ENCODE measurements at places on chromosomes 5 and 9. TPM values are rescaled to one million over a fixed set of nuclear protein-coding genes. Genes with fewer than 3 reads are reported as not detected.

Gene PCDHB12
- 0.72 TPM for total RNA-seq

DNA sequence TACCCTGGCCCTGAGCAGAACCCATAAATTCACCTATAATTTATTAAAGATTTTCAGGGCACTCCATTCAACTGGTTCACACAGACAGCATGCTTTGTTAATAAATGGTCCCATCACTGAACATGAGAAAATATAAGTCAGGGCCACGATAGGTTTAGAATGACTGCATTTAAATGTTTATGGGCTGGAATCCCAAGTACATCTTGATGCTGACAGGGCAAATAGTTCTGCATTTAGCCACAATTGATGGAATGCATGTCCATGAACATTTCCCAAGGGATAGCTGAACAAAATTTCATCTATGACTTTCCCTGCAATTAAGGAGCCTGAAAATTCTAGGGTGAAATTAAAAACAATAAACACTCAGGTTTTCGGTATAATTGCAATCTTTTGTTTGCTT lies 124.5 kb downstream of the CAAP1 start:
- no peak for ATAC-seq

Gene FST
- 2.7 TPM for total RNA-seq

GRCh38 chr9:94086486-94087345 lies 2.5 kb downstream of the PTPDC1 start:
- ATAC-seq: peak; percentile 50

Gene GABRP
- 6.4 TPM for total RNA-seq

GRCh38 chr5:154059039-154059430 lies 20.3 kb downstream of the MFAP3 start:
- ATAC-seq: no peak

- ATAC-seq: no peak
Measured at GRCh38 chr9:98743818-98744611, 35.3 kb upstream of the GABBR2 start.

DNA sequence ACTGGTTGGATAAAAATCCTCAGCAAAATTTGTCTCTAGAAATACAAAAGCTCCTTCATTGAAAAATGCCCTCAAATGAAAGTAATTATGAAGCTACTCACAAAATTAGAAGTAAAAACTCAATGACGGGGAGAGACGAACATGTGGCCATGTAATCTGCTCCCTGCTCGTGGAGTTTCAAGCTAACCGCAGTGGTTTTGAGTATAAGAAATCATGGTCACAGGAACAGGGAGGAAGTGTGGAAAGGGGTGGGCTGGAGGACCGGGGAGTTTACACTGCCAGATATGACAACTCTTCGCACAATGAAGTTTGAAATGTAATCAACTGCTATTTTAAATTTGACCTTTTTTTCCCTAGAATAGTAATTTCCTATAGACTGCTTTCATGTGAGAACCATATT lies 765.4 kb upstream of the DMAC1 start:
- no peak for ATAC-seq

DNA sequence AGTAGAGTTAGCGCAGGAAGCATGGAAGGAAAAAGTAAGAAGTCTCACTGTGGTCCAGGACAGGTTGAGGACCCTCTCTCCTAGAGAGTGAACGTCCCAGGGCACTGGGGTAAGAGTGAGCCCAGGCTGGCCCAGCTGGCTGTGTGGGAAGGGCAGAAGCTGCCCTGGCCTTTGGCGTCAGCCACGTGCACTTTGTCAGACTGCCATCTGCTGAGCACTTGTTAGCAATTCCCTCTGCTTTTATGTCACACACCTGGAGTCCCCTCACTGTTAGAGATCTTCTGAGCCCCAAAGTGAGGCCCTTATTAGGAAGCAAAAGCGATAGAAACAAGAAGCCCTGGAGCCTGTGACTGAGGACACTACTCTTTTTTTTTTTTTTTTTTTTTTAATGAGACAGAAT lies 79.1 kb downstream of the UGCG start:
- peak; percentile 43 for ATAC-seq

- no peak for ATAC-seq
Measured at GRCh38 chr5:125384071-125384470, 637.6 kb upstream of the ZNF608 start.

- no peak for ATAC-seq
Measured at GRCh38 chr5:66974256-66974655, 222.3 kb downstream of the CD180 start.

GRCh38 chr9:94606646-94607422 lies 13.2 kb upstream of the FBP2 start:
- ATAC-seq: no peak

DNA sequence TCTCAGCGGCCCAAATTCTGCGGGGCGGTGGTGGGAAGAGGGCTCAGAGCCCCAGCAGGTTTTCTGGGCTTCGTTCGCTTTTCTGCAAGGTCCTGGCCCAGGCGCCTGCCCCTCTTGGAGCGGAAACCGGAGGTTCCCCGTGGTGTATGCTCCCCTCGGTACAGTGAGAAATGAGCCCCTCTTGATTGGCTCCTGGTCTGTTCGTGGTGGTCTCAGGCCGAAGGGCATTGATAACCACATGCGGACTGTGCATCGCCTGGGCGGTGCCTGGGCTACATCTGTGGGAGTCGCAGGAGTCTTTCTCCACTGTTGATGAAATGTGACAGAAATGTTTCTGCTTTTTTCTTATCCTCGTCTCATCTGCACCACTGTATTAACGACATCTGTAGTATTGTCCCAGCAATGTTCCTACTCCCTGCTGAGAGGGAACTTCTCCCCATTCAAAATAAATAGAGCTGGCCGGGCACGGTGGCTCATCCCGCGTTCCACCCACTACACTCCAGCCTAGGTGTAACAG lies 682 bp downstream of the MAN1B1 start:
- no peak for ATAC-seq

Gene ASPN
- total RNA-seq: 0.36 TPM

Gene FGF1
- total RNA-seq: 0.88 TPM

- ATAC-seq: no peak
Measured at GRCh38 chr5:180133060-180133459, 61.5 kb upstream of the RNF130 start.

Gene LCN9
- total RNA-seq: not detected

GRCh38 chr9:110069326-110070248 lies 138.4 kb downstream of the C9orf152 start:
- ATAC-seq: peak; percentile 53

Gene IFNK
- not detected for total RNA-seq

- ATAC-seq: no peak
Measured at GRCh38 chr9:131660466-131661405, 79.1 kb downstream of the RAPGEF1 start.

- no peak for ATAC-seq
Measured at GRCh38 chr5:16082053-16082452, 97.5 kb downstream of the MARCHF11 start.

DNA sequence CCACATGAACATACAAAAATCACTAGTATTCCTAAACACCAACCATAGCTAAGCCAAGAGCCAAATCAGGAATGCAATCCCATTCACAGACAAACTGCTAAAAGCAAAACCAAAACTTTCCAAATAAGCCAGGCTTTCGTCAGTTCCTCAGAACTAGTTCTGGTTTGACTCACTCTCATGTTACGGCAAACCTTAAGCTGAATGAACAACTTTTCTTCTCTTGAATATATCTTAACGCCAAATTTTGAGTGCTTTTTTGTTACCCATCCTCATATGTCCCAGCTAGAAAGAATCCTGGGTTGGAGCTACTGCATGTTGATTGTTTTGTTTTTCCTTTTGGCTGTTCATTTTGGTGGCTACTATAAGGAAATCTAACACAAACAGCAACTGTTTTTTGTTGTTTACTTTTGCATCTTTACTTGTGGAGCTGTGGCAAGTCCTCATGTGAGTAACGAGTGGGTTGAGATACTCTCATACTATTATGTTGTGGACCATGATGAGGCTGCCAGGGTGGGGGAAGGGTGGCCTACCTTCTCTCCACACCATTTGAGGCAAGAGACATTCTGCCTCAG lies at the start of gene PDCD1LG2:
PDCD1LG2 (plus strand) TSS at position 172 of the 572 bp plus-strand sequence. CDS start 12,016 bp downstream, outside the sequence.
- ATAC-seq: peak; percentile 53

DNA sequence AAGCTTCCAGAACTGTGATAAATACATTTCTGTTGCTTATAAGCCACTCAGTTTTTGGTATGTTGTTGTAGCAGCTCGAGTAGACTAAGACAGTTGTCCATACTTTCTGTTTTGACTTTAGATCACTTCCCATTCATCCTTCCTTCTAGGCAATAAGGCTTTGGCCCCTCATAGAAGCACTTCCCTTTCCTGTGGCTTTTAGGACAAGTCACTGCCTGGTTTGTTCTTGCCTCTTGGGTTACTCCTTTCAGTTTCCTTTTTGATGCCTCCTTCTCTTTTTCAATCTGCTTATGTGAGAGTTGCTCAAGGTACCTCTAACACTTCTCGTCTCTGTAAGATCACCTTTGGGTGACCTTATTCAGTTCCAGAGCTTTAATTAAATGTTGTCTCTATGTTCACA lies 72.4 kb upstream of the NTRK2 start:
- no peak for ATAC-seq
